ENCODE measurements at places on chromosomes 6 and 20.

GRCh38 chr6:81761197-81761596 lies 8.7 kb upstream of the TENT5A start:
- DNase-seq = no peak

- no peak for DNase-seq
Observed at GRCh38 chr20:50037123-50037522, 54.3 kb downstream of the SNAI1 start.

DNA sequence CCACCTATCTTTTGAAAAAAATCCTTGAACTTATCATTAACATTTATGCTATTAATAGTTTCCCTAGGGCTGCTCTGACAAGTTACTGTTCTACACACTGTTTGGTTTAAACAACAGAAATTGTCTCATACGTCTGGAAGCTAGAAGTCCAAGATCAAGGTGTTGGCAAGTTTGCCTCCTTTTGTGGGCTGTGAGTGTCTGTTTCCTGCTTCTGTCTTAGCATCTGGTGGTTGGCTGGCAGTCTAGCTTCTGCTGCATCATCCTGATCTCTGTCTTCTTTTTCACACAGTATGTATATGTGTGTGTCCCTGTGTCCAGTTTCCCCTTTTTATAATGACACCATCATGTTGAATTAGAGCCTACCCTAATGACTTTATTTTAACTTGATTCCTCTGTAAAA lies 154.8 kb downstream of the RPS12 start:
- DNase-seq = no peak

DNA sequence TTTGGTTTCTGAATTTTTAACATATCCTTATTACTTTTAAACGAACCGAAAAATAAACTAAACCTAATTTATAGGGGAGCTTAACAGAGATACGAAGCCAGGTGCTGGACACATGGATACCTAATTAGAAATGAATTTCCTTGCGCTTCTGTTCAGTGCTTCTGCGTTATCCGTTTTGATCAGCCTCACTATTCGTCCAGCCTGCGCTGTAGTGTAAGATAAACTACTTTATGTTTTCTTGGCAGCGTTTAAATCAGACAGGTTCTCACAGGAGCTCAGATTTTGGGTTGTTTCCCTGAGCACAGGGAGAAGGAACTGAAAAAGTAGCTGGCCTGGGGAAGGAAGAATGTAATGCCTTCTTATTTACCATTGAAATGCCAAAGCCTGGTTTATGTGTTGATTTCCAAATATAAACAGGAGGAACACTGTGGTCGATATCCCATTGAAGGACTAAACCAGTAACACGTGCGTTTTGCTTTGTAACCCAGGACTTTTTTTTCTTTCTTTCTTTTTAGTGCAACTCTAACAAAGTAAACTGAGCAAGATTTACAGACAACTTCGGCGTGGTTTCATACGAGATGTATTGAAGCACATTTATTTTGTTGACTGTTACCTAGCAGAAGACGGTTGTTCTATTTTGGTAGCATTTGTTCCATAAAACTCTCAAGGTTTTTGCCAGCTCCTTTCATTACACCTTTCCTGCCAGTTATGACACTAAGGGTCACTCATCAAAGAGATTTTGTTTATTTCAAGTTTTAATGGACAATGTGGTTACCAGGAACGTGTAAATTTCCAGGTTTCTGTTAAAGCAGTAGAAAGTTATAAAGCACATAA lies 214.8 kb upstream of the HEY2 start:
- no peak for DNase-seq

GRCh38 chr6:51077821-51078518 lies 259.3 kb downstream of the TFAP2B start:
- DNase-seq = no peak

DNA sequence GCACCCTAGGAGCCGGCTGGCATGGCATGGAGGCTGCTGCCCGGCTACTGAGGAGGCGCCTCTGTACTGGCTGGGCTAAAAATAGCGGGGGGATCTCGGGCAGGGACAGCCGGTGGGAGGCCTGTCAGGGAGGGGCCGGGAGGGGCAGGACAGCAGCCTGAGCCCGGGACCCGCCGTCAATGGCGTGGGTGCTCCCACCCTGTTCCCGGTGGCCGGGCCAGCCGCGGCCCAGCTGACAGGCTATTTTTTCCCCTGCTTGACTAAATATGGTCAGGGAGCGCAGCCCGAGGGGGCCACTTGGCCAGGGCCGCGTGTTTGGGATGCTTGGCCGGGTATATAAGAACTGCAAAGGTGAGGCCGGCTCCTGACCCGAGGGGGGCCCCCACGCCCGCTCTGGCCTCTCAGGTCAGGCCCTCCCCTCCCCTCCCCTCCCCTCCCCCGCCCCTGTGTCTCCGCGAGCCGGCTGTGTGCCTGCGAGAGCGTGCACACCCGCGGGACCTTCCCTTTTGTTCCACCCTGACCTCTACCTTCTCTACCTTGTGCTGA lies 74.4 kb upstream of the GATA5 start:
- DNase-seq = no peak

DNA sequence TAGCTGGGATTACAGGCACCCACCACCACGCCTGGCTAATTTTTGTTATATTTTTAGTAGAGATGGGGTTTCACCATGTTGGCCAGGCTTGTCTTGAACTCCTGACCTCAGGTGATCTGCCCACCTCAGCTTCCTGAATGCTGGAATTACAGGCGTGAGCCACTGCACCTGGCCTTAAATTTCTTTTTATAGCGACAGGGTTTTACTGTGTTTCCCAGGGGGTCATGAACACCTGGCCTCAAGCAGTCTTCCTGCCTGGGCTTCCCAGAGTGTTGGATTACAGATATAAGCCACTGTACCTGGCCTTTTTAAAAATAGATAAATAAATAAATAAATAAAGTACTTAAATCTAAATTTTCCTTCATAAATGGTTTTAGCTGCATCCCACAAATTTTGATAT lies 57.5 kb downstream of the LIN28B start:
- DNase-seq = no peak

Measured in G401 (cell line).